ENCODE measurements at places on chromosomes 5 and 9.

GRCh38 chr5:135016861-135017290 is 17.2 kb downstream of the PITX1 start:
- DNase-seq = no peak

GRCh38 chr9:99748676-99749075 is 73.0 kb upstream of the NR4A3 start:
- DNase-seq = no peak

DNA sequence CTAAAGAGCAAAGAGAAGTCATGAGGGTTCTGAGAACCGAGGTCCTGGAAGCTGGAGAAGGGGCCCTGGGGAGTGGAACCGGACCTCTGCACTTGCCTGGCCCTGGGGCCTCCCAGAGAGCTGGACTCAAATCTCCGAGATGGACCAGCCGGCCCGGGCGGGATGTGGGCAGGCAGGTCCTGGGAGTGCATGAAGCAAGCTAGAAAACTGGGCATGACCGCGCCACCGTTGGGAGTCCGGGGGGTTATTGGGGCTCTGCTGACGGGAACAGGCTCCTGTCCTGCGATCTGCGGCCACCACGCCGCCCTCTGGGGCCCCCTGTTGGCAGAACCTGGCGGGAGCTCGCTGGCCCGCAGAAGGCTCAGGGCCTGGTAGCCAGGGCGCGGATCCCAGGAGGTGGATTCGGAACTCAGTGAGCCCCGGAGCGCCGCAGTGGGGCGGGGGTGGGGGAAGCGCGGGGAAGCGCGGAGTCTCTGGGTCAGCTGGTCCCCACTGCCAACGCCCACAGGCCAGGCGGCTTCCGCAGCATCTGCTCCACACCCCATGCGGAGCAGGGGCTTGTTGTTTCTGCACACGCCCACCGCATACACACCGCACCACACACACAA is 150.6 kb downstream of the ERCC6L2 start:
- no peak for DNase-seq

DNA sequence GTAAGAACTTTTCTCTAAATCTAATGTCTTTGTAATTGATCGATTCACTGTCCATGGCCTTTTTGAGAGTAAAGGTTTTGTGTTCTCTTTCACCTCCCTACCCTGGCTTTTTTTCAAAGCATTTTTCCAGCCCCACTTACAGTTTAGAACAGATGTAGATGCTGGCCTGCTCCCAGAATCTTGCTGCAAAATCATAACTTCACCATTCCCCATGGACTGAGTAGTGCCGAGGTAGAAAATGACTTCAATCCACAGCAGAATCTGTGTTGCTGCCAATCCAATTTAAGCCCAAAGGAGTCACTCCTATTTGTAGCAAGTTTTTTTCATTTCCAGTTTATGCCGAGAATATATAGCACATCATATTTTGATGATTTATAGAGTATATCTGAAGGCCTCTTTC is 46.5 kb upstream of the CEMIP2 start:
- no peak for DNase-seq

DNA sequence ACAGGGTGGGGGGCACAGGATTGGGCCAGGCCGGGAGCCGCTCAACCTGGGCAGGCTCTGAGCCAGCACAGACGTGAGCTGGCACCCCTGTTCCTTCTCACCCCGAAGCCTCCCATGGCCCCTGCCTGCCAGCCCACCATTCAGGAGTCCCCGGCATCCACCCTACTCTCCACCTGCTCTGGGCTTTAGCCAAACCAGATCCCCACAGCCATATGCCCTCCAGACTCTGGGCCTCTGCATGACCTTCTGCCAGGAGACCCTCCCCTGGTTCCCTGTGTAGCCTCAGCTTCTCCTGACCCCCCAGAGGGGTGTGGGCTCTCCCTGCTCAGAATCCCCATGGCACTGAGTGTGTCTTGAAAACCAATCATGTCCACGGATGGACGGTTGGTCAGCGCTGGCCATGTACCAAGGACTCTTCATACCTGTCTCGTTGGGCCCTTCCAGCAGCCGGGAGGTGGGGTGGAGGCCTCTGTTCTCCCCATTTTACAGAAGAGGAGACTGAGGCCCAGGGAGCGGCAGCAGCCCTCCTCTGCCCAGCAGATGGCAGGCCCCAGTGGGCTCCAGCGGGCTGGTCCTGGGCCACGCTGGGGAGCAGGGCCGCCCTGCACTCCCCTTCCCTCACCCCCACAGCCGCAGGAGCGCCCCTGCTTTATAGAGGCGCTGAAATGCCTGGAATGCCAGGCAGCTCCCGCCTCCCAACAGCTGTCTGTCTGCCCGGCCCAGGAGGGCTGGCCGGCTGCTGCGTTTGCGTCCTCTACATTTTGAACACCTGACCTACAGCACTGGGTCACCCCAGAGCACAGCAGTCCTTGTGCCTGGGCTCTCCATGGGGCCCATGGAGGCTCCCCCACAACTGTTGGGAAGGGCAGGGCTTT is 3.5 kb upstream of the MYMK start:
- no peak for DNase-seq

- DNase-seq = no peak
Measured at GRCh38 chr9:89797937-89798455, 193.2 kb downstream of the GADD45G start.

DNA sequence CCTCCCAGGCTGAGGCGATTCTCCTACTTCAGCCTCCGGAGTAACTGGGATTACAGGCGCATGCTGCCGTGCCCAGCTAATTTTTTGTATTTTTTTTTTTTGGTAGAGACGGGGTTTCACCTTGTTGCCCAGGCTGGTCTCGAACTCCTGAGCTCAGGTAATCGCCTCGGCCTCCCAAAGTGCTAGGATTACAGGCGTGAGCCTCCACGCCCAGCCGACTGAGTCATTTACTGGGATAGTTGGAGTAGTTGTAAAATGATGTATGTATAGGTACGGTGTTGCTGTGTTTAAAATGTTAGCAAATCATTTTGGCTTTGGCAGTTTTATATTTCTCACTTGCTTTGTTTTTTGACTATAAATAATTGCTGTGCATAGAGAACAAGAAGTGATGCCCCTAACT is 209.4 kb downstream of the ADAMTSL1 start:
- no peak for DNase-seq

DNA sequence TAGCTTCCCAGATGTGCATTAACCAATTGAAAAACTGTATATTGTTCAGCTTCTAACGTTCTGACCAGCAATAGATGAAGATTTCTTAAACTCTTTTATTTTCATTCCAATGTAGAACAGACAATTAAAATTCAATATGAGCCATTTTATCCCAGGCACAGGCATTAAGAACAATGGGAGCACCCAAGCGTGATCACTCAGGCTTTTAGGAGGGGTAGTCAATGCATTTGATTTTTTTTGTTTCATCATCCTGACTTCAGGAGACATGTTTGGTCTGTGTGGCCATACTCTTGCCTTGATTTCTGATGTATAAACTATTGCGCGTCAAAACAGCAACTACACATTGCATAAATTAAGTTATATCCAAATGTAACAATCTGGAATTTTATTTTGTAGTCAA is 653.0 kb upstream of the RORB start:
- DNase-seq = no peak

GRCh38 chr5:17259630-17260257 is 42.3 kb downstream of the BASP1 start:
- no peak for DNase-seq

GRCh38 chr5:73487815-73488214 is 10.4 kb upstream of the BTF3 start:
- no peak for DNase-seq

DNA sequence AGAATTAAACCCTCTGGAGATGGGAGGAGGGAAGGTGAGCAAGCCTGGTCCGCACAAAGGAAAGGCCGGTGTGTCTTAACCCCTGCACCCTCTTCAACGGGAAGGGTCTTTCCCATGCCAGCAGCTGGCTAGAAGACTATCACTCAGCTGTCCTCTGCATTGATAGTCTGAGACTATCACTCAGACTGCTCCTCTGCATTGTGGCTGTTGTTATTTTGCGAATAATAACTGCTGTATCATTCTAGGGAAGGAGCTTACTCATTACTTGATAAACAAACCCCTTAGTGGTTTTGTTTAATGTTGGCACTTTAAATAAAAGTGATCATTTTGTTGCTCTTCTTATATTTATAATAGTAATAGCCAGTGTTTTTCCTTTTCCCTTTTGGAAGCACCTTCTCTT is 8.1 kb downstream of the TRIP13 start:
- no peak for DNase-seq

DNA sequence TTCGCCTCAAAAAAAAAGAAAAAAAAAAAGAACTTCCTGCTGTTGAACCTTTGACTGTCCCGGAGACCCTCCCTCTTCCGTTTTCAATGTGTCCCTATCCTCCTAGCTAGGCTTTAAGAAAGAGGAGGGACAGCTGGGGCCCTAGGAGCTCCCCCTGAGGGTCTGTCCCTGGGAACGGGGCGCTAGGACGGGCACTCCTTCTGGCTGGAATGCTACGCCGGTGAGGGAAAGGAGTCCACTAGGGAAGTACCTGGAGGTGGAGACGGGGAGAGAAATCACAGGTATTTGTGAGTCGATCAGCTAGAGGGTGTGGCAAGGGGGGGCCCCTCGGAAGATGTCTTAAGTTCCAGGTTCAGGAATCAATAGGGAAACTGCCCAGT is 4.6 kb downstream of the SIT1 start:
- peak; percentile 40 for DNase-seq

DNA sequence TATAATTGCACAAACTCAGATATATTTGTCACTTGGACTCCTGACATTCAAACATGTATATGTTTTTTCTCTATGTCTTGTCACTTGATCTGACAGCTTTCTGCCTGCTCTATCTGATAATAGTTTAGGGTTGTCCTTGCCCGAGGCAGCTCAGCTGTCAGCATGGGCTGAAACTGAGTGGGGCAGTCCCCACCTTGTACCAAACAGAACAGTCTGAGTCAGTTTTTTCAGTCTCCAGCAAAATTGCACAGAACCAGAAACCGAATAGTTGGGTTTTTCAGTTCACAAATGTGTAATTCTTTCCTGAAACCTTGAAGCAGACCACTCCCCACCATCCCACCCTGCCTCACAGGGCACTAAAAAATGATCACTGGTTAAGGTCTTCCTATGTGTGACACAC is 9.5 kb upstream of the HAND1 start:
- no peak for DNase-seq

GRCh38 chr5:72523960-72524582 is 16.9 kb upstream of the ZNF366 start:
- peak; percentile 62 for DNase-seq

GRCh38 chr9:123678038-123678877 is 251.7 kb downstream of the DENND1A start:
- DNase-seq = no peak

DNA sequence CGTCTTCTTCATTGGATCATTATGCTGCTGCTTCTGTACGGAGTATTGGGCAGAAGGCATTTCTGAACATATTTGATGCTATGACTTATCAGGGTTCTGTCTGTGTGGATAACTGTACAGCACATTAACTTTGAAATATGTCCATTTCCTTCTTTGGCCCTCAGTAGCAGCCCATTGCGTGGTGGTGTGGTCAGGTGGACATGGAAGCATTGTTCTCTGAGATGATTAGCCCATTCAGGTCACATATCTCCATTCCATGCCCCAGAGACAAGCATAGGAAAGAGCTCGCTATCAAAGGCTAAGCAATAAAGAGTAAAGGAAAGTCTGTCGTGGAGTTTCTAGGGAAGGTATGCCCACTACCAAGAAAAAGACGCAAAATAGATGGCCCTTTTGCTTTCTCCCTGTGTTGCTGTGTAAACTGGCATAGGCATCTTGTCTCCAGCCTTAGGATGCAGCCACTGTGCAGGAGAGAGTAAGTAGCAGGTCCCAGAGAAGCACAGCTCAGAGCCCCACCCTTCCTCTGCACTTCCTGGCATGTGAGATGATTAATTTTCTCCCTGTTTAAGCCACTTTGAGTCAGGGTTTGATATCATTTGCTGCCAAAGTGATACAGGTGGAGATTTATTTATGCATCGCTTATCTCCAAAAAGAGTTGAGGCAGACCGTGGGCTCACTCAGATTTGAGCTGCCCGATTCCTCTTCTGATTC is 221.9 kb downstream of the PDZD2 start:
- no peak for DNase-seq

DNA sequence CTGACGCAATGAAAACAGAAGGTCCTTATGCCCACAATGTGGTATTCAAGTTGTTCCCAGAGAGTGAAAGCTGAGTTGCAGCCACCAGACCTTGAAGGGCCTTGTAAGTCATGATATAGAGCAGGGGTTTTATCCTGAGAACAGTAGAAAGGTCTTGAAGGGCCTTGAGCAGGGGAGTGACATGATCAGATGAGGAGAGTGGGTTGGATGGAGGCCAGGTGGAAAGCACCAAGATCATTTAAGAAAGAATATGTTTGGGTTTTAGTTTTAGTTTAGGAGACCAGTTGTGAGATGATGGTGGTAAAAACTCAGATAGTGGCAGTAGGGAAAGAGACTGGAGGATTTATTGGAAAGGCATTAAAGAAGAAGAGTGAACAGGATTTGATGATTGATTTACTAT is 5.9 kb downstream of the ITGA2 start:
- no peak for DNase-seq

DNA sequence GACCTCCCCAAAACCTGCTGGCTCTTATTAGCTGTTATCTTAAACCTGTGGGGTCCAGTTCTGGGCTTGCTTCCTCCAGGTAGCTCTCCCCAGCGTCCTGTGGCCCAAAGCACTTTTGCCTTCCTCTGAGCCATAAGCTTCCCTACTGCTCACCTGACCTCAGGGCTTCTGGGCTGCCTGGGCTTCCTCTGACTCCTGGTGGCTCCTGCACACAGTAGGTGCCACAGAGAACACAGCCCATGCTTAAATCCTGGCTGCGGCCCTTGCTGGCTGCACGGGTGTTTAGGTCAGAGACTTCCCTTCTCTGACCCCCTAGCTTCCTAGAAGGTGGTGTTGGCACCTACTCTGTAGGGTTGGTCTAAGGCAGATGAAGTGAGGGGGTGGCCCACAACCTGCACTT is 2.5 kb downstream of the RALGDS start:
- no peak for DNase-seq

DNA sequence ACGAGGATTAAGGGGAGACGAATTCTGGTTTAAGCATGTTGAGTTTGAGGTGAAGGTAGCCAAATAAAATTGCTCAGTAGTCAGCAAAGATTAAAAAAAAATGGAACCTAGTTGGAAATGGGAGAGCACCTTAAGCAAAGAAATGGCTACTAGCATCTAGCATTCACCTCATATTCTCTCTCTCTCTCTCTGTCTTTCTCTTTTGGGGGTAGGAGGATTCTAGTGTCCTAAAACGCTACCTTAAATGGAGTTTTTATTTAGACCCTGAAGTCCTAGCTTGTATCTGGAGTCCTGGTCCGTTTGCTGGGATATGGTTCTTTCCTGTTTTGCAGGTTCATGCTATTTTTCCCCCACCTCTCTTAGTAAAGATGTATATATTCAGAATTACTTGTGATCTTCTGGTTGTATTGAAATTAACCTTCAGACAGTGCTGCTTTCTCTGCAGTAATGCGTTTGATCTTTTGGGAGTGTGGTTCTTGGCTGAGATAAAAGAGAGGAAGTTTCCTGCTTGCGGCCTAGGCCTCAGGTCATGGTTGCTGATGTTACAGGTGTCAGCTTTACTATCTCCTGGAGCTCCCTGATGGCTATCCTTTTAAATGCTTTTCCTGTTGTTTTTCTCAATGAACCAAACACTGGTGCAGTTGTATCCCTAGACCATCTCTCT is 8.0 kb downstream of the TGFBR1 start:
- no peak for DNase-seq

GRCh38 chr5:136034984-136035383 is 6.2 kb downstream of the TGFBI start:
- no peak for DNase-seq
